ENCODE measurements at places on chromosomes 7 and 10. TPM values are rescaled to one million over a fixed set of nuclear protein-coding genes. Genes with fewer than 3 reads are reported as not detected.

GRCh38 chr10:122567056-122567660 is 6.6 kb downstream of the DMBT1 start:
- H3K27me3 ChIP-seq: peaks cover 8% of the 10 kb centered on the region
- no peaks in the 10 kb centered on the region for H3K36me3 ChIP-seq
- no peak overlapping the region for H3K27ac ChIP-seq
- DNase-seq: peak; percentile 34

DNA sequence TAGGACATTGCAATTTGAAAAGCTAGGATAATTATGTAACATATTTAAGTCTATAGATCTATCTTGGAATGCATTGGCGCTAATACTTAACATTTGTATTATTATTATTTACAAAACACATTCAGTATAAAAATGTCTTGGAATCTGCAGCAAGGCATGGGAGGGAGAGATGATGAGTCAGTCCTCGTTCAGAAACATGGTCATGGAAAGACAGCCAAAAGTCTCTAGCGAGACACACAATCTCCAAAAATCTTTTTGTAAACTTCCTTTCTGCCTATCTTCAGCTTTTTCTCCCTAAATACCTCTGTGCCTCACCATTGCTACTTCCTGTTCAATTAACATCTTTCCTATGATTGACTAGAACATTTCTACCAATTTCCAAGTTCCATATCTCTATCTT is 188.4 kb upstream of the CACNA2D1 start:
- H3K4me3 ChIP-seq: no peak overlapping the region
- H3K27me3 ChIP-seq: no peaks in the 10 kb centered on the region
- no peaks in the 10 kb centered on the region for H3K4me1 ChIP-seq
- H3K27ac ChIP-seq: no peak overlapping the region
- H3K36me3 ChIP-seq: no peaks in the 10 kb centered on the region

The SPAM1 gene
- total RNA-seq: not detected

The PRPS1L1 gene
- total RNA-seq: not detected

- H3K4me3 ChIP-seq: no peak overlapping the region
- DNase-seq: no peak
These were observed 67.6 kb downstream of the CDK6 start for GRCh38 chr7:92768501-92769393.

DNA sequence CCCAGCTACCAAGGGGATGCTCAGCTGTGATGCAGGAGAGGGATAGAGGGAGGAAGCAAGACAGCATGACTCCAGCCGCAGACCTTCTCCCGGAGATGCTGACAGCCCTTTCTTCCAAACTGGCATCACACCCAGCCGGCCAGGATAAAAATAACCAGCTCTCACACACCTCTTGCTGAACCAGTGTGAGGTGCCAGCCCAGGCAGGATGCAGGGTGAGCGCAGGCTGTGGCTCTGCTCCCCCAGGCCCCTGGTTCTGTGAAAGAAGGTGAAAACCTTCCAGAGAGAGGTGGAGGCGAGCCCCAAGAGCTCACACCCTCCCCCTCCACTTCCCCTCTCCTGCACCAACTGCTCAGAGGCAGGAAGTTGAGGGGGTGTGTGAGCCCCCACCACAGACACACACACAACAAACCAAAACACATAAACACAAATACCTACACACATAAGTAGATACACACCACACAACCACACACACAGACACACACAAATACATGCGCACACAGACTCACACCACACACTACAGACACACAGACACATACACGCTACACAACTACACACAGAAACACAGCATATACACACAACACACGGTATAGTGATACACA is 4.0 kb downstream of the GPR15LG start:
- H3K4me3 ChIP-seq: no peak overlapping the region
- no peaks in the 10 kb centered on the region for H3K36me3 ChIP-seq
- no peaks in the 10 kb centered on the region for H3K4me1 ChIP-seq
- DNase-seq: no peak
- H3K27me3 ChIP-seq: no peaks in the 10 kb centered on the region
- H3K27ac ChIP-seq: no peak overlapping the region

DNA sequence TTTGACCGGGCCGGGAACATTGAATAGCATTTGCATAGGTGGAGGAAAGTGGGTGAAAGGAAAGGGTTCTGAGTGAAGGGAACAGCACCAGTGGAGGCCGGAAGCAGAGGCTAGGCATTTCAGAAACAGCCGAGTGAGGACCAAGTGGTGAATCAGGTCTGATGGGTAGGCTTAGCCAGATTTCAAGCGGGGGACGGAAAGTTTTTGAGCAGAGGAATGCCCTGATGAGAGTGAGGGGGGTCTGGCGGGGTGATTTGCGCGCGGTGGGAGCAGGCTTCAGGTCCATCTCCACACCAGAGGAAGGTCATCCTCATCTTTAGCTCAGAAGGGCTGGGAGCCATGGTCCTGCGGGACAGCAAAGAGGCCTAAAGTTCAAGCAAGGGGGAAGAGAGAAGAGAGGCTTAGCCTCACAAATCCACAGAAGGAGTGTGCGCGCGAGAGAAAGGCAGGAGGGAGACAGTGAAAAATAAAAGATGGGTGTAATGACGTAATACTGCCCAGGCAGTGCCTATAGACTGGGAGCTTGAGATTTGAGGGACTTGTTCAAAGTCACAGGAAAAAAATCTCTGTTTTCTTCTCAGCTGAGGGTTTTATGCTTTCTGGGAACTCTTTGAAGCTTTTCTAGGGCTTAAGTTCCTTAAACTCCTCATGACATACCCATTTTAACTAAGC is 1.0 kb upstream of the DENND2A start:
- H3K27me3 ChIP-seq: peaks cover 10% of the 10 kb centered on the region
- H3K36me3 ChIP-seq: no peaks in the 10 kb centered on the region

DNA sequence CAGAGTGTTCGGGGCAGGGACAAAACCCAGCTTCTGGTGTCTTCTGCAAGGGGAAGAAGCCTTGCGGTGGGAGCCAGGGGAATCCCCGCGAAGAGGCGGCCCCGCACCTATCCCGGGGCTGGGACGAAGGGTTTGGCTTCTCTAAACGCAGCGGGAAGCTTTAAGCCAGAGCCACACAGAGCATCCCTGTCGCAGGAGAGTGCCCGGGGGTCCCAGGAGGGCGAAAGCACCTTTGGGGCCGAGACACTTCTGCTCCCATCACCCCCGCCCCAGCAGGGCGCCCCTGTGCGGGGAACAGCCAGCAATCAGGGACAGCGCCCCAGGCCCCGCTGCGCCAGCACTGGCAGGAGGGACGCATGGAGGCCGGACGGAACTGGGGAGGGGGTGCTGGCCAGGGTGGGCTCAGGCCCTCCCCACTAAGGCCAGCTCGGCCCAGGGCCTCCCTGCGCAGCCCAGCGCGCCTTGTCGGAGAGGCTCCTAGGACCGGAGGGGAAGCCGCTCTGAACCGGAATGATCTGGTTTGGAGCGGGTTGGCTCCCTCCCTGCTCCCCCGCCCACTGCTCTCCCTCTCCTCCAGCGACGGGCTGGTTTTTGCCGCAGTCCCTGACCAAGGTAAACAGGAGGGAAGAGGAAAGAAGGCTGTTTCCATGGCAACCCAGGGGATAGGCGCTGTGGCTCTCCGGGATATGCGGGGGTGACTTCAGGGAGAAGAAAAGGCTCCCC is 63.9 kb downstream of the TMEM209 start:
- no peaks in the 10 kb centered on the region for H3K4me1 ChIP-seq
- no peak overlapping the region for H3K27ac ChIP-seq
- DNase-seq: peak; percentile 87
- no peaks in the 10 kb centered on the region for H3K27me3 ChIP-seq

Data from adrenal gland (tissue), 19 donors.